ENCODE measurements at places on chromosomes 5 and 9.

DNA sequence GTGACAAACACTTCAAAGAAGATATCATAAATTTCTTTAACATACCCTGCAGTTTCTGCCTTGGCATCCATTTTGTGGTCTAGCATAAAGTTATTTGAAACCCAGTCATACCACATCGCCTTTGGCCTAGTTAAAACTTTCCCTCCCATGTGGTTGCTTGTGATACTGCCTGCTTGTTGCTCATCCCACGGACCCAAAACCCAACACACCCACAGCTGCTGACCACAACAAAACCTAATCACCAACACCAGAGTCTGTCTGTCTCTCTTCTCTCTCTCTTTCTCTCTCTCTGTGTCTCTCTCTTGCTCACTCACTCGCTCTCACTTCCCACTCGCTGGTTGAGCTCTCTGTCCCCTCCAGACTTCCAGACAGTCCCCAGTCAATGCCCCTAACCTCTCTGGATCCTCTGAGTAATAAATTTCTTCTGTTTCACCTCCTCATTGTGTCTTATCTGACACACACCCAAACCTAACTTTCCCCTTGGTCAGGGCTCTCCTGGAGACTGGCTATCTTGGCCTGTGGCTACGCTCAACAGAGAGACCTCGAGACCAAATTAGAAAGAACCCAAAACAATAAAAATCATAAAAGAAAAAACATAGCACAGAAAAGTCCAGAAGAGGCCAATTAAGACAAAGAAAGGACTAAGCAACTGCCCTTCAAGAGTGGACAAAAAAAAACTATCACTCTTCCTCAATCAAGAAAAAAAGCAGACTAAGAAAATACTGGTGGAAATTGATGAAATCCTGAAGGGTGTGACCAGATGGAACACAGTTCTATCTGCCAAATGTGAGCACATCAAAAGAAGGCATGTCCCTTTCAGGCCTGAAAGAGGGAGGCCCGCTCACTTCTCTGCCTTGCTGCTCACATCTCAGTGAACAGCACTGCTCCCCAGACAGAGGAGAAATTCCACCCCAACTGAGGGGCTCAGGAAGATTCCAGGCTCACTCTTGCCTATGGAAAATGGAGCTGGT, 41.5 kb downstream of the TTLL11 start:
- no peak for DNase-seq

DNA sequence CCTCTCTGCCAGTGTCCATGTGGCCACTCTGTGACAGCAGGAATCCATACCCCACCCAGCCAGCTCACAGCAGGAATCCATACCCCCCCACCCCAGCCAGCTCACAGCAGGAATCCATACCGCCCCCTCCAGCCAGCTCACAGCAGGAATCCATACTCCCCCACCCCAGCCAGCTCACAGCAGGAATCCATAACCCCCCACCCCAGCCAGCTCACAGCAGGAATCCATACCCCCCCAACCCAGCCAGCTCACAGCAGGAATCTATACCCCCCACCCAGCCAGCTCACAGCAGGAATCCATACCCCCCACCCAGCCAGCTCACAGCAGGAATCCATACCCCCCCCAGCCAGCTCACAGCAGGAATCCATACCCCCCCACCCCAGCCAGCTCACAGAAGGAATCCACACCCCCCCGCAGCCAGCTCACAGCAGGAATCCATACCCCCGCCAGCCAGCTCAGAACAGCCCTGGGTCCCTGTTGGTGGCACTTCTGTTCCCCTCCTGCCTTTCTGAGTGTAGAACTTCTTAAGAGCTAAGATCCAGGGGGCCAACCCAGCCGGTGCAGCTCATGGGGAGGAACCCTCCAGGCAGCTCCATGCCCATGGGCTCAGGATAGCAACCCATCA, 8.4 kb upstream of the RXRA start:
- DNase-seq: peak; percentile 26

GRCh38 chr9:23563517-23563916, 262.5 kb downstream of the ELAVL2 start:
- peak; percentile 37 for DNase-seq

GRCh38 chr5:92945605-92946097, 635.4 kb downstream of the NR2F1-AS1 start:
- no peak for DNase-seq

DNA sequence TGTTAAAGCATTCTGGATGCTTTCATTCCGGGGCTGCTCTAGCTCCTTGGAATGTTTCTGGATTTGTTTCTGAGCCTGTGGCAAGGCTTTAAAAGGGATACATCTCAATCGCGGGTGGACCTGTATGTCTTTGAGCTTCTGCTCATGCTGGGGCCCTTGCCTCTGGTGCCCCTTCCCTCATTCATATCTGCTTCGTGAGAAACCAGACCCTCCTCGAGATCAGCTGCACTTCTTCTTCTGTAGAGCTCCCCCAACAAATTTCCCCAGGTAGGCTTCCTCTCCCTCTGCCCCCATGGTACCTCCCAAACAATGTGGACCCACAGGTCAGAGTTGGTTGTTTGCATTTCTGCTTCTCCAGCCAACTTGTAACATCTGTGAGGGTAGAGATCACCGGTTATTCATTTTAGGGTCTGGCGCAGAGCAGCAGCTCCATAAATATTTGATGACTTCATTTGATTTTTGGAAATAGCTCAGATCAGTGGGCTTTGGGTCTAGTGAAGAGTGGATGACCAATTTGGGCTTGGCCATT, 6.6 kb downstream of the ZNF618 start:
- DNase-seq: no peak

GRCh38 chr9:72362118-72362531, 2.9 kb downstream of the ZFAND5 start:
- DNase-seq: no peak
